OCI-LY7 (cell line): ENCODE measurements at places on chromosomes 13 and 19.

DNA sequence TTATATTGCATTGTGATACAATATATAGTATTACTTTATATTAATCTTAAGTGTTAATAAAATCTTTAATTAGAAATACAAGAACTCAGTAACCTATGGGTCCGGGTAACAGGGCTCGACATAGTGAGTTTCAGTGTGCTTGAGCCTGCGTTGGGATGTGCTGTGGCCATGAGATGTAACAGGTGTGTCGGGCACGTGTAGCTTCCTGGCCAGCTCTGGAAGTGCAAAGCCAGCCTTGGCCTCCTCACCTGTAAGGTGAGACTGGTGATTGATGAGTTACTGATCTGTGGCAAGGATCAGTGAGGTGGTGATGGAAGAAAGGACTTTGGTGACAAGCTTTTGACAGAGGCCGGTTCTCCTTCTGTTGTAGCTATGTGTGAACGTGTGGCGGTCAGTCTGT is 19.2 kb downstream of the ATP4B start:
- no peak for DNase-seq

- DNase-seq = no peak
Measured at GRCh38 chr13:80276371-80277289, 64.3 kb downstream of the SPRY2 start.

DNA sequence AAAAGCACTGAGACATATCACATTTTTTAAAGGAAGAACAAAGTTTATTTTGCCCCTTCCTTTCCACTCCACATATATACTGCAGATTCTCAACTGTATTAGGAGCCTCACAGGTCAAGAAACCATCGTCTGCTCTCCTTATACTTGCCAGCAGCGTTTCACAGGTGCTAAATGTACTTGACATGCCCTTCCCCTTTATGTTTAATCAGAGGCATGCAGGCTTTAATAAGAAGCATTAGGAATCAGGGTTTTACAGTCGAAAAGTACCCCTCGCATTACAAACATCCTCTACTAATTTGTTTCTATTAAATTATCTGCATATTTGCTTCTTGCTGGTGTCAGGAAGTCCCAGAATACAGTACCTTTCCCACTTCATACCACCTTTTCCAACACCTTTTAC is 3.7 kb upstream of the RAP2A start:
- DNase-seq = no peak

- DNase-seq = no peak
Measured at GRCh38 chr19:55619286-55619685, 5.1 kb downstream of the ZNF784 start.

GRCh38 chr13:73286942-73287620 is 228.3 kb downstream of the KLF5 start:
- no peak for DNase-seq
